ENCODE measurements at places on chromosomes 1 and 21. TPM values are rescaled to one million over a fixed set of nuclear protein-coding genes. Genes with fewer than 3 reads are reported as not detected.

Gene SMCP
- not detected for polyA plus RNA-seq

Gene LCE2B
- not detected for polyA plus RNA-seq

Gene IGSF21
- polyA plus RNA-seq: not detected

Gene PRAMEF25
- polyA plus RNA-seq: not detected

Gene TCHHL1
- polyA plus RNA-seq: not detected

Gene DIRAS3
- polyA plus RNA-seq: not detected

Gene NTRK1
- 0.60 TPM for polyA plus RNA-seq

Gene RCSD1
- 10.6 TPM for polyA plus RNA-seq

Gene PRAMEF13
- not detected for polyA plus RNA-seq

Gene SH2D2A
- 1.2 TPM for polyA plus RNA-seq

Gene HP1BP3
- polyA plus RNA-seq: 91.3 TPM

Gene C1orf74
- polyA plus RNA-seq: 1.8 TPM

Gene C1orf35
- polyA plus RNA-seq: 17.9 TPM

Gene CADM3
- 11.5 TPM for polyA plus RNA-seq

Gene CGN
- 132 TPM for polyA plus RNA-seq

Gene IGSF9
- polyA plus RNA-seq: 6.9 TPM

Gene C1orf210
- 44.6 TPM for polyA plus RNA-seq

Gene UBXN10
- 7.8 TPM for polyA plus RNA-seq

Gene FCER1A
- not detected for polyA plus RNA-seq

Gene ITPKB
- polyA plus RNA-seq: 4.2 TPM

Gene FCRL1
- polyA plus RNA-seq: not detected

Gene MROH7
- 4.3 TPM for polyA plus RNA-seq

Gene RYR2
- under 0.01 TPM for polyA plus RNA-seq

Gene FLG
- polyA plus RNA-seq: not detected

Gene RIMKLA
- polyA plus RNA-seq: 7.6 TPM
